ENCODE measurements at places on chromosomes 7 and 10.

DNA sequence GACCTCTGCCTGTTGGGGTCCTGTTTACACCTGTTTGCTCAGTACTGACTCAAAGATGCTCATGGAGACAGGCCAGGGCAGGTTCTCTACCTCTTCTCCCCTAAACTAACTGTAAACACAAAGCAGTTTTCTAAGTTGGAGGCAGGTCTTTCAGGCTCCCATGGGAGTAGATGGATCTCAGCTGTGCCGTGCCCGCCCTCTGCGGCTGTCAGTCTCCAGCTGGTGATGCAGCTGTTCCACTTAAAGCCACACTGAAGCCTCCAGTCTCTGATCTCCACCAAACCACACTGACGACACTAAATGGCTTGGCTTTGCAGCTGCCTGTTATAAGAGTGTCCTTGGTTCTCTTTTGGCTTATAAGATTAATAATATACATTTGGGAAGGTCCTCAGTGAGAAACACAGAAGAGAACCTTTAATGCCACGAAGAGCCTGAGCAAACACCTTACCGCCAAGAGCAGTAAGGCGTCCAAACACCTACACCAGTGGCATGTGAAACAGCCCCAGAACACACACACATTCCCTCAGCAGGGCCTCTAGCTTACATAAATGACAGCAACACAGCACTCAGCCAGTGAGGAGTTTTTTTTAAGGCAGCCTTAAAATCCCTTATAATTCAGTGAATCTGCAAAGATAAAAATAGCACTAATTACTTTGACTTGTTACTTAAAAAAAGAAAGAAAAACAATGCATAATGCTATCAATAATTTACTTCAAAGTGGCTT is 60.4 kb upstream of the KCNIP2 start:
- no peak for DNase-seq

DNA sequence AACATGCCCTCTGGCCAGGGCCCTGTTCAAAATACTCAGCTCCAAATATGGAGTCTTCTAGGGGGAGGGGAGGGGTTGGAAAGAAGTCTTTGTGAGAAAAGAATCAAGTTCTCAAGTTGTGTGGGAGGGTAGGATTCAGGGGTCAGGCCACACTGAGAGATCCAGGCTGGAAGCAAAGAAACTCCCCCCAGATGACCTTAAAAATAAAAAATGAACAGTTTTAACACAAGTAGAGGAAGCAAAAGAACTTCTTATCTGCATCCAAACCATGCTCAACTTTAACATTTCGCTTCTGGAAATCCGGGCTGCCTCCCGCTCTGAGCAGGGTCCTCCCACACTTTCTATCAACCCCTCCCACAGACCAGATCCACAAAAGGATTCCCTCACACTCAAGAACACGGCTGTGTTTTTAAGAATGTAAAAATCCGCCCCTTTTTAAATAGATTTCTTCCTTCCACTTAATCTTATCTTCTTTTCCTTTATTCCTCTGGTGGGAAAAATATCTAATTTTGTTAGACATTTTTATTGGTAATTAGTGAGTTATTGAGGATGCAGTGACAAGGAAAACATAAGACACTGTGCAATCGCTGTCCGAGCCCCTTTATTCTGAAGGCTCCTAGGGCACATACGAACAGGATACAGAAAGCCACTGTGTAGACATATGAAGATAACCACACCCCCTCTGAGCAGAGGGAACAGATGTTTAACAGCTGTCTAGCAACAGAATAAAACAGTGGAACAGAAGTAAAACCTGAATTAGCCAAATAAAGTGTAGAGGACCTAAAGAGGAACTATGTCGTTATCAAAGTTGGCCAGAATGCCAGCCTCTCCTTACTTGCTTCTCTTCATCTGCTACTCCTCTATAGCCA is 43.8 kb downstream of the CYTH3 start:
- peak; percentile 44 for DNase-seq

DNA sequence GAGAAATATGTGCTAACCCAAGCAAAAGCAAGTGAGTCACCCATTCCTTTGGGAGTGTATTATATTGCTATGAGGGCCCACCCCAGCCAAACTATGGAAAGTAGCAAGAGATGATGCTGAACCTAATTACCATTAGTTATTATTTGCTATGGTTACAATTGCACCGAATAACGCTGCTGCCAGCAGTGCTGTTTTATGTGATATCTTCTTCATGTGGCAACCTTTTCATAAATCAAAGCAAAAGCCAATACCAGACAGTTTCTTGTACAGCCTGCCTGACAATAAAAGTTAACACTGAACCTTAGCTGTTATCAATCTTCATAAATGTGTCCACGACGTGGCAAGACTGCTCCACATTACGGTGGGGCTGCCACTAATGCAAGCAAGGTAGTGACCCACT is 241.7 kb upstream of the PLXNA4 start:
- DNase-seq, result no peak

GRCh38 chr10:100014071-100014762 is 4.5 kb upstream of the DNMBP start:
- peak; percentile 25 for DNase-seq

DNA sequence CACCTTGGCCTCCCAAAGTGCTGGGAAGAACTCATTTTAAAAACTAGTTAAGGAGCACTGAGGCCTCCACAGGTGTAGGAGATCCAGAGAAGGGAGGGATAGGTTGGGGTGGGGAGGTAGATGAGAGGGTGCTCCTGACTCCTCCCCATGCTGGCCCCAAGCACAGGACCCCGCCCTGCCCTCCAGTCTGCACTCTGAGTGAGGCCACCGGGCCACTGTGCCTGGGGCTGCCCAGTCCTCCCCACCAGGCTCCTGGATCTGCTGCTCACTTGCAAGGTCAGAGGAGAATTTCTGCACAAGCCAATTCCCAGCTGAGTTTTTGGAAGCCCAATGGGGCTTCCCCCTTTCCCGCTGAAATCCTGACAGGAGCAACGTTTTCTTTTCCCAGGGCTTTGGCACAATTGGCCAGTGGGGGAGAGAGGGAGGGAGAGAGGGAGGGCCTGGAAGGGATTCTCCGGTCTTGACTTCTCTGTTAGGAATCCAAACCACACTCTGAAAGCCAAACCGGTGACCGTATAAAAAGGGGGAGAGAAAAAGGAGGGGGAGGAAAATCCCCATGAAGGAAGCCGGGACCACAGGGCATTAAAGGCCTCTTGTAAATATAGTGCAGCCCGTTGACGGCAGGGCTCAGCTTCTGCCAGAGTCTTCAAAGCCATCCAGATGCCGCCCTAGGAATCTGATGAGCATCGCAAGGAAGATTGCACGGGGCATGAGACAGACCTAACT is 116.2 kb downstream of the SH3PXD2A start:
- DNase-seq, result no peak

DNA sequence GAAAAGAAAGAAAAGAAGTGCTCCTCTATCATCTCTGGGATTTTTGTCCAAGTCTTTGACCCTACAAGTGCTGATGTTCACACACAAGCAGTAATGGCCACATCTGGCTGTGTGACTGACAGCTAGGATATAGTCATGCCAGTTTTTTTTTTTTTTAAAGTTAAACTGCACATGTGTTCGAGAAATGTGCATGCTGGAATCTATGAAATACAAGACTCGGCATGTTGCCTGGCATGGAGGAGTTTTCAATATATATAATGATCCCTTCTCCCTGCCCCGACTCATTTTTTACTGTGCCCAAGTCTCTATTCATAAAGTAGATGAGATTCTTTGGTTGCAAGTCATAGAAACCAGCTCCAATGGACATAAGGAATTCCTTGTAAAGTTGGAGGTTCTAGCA is 60.4 kb upstream of the FGFR2 start:
- no peak for DNase-seq

- no peak for DNase-seq
Measured at GRCh38 chr7:44561962-44562621, 11.6 kb downstream of the DDX56 start.

DNA sequence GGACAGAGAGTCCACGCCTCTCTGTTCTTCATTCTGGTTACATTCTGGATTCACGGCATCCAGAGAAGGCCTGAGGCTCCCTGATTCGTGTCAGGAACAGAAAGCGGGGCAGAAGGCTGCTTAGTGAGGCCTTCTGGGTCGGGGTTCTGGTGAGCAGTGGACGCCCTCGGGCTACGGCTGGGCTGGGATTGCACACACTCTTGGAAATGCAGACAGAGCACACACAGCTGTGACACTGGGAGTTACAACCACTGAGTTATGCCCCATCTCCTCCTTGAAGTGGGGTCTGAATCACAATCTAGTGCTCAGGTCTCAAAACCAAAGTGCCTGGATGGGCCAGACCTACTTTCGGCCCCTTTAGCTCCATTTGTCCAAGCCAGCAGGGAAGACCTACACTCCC is 156.9 kb upstream of the GDF10 start:
- no peak for DNase-seq

- no peak for DNase-seq
Measured at GRCh38 chr7:116950889-116951351, 2.4 kb upstream of the ST7 start.

GRCh38 chr10:132834311-132834761 is 48.4 kb upstream of the NKX6-2 start:
- DNase-seq, result no peak

DNA sequence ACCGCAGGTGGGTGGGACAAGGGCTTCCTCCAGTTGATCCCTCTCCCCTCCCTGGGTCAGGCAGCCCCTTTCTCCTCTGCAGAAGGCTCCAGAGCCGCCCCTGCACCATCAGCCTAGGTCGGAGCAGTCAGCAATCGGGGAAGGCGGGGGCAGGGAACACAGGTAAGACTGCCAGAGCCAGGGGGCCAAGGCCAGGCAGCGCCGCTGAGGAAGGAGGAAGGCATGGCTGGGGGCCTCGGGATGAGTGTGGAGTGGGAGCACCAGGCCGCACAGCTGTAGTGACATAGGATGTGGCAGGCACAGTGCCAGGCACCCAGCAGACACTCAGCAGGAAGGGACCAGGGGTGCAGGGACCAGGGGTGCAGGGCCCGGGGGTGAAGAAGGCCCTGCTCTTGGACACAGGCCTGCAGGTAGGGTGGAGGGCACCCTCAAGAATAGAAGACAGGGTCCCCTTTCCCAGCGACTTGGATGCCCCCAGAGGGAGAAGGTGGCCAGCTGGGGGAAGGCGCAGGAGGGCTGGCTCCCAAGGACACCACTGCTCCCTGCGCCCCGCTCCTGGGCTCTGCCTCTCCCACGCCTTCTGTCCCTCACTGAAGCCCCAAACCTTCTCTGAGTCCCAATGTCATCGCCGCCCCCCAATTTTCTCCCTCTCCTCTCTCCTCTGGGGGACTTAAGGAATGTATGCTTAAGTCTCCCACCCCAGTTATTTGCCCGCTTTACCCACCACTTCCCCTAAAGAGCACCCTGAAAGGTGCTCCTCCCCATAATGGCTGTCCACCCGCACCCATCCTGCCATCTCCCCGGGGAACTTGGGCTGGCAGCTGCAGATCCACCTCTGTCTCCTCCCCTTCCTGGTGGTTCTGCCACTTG is 38.5 kb downstream of the CAMK2B start:
- DNase-seq, result no peak

DNA sequence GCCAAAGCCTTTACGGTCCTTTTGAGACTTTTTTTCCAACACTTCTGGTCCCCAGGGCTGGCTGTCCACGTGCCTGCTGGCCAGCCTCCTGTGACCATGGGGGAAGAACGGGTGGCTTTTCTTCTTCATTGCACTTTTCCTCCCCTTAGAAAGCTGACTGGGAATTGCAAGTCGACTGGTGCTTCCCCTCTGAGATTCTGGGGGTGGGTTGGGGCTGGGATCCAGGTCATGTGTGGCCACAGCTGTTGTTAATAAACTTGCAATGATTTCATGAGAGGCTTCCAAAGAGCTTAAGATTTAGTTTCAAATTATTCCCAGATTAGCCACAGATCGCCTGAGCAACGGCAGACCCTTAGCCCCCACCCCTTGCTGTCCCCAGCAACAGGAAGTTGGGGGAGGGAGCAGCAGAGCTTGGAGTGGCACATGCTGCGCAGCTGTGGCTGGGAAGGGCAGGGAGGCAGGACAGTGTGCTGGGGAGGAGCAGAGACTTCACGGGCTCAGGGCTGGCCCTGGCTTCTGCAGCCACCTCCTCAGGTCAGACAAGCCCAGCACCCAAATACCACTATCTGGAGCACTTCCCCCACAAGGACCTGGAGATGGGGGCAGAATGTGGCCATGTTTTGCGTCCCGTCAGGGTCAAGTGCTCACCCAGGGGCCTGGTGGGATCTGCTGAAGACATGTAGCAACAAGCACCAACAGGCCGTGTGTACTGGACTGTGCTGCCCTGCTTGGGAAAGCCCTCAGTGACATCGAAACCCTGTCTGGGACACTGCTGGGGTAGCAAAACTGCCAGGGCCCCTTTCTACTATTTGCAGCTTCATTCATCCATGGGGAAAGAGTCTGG is 147.1 kb downstream of the RNF216 start:
- DNase-seq, result no peak

GRCh38 chr10:30743586-30743985 is 114.0 kb upstream of the LYZL2 start:
- no peak for DNase-seq

GRCh38 chr7:80181411-80181810 is 46.8 kb downstream of the GNAI1 start:
- DNase-seq, result no peak

DNA sequence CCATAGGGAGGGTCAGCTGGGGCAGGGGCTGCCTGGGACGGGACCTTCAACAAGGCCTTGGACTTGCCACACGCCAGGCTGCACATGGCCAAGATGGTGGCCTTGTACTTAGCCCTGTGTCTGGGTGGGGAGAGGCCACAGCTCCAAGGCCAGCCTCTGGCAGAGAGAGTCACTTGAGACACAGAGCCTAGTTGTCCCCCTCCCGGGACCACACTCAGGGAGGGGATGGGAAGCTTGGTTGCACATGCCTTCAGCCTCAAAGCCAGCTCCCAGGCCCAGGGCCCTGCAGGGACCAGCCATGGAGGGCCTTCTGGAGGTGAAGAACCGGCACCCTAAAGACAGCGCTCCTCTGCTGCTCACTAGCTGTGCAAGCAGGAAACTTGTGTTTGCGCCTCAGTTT is 16.7 kb downstream of the MMRN2 start:
- DNase-seq, result no peak

DNA sequence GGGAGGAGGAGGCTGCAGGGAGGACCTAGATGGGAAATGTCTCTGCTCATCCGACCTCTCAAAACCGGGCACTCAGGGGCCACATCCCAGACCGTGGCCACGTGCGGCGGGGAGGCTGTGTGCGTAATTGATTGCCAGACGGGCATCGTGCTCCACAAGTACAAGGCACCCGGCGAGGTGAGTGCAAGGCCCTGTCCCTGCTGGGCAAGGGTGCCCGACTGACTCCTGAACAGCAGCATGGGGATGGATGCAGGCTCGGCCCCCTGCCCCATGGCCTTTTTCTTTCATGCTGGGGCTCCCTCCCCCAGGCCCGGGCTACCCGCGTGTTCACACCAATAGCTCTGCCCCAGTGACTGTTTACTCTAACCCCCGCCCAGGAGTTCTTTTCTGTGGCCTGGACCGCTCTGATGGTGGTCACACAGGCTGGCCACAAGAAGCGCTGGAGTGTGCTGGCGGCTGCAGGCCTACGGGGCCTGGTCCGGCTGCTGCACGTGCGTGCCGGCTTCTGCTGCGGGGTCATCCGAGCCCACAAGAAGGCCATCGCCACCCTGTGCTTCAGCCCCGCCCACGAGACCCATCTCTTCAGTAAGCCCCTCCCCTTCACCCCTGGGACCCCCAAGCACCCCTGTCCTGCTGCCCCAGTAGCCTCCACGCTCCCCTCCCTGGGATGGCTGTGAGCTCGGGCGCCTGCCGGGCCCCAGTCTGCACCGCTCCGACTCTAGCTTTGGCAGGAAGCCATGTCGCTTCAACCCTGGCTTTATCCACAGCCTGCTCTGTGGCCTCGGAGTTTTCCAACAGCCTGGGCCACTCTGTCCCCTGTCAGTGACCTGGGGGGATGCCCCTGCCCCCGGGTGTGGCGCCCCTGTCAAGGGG is 3.9 kb downstream of the LRWD1 start:
- DNase-seq, result no peak

GRCh38 chr10:114629824-114630730 is 28.0 kb downstream of the ABLIM1 start:
- DNase-seq, result no peak

- DNase-seq, result no peak
Measured at GRCh38 chr10:35217455-35217854, 90.8 kb downstream of the CREM start.
